COLO829 (cell line): ENCODE measurements at places on chromosomes 7 and 10.
A peak's percentile ranks its signal among the peaks of the same experiment; 100 is the strongest.

DNA sequence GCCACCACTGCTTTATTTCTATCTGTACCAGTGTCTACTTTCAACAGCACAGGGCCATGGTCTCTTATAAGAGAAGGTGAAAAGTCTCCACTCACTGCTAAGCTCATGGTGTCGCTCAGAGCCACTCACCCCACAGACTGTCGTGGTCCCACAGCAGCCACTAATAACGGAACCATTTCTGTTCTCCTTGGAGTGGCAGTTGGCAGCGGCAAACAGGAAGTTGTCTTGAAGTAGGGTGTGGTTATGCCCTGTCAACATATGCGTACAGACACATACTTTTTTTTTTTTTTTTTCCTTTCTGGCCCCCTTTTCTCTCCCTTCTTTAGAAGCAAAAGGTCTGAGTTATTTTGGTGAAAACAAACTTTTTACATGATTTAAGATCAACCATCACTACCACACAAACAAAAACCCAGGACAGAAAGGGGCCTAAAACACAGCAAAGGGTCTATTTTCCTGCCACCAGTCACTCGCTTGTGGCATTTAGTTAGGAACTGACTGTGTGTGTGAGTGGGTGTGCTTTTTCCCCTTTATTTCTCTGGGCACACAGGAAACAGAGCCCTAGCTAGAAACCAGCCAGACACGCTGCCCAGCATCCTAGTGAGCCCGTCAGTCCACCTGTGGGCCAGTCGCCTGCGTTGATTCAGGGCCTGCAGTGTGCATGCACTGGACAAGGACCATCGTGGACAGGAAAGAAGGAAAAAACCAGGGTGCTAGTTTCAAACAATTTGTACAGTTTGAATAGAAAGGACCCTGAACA lies 96.7 kb upstream of the EFCAB10 start:
- DNase-seq: no peak

GRCh38 chr10:12597176-12597575 lies 247.8 kb downstream of the CAMK1D start:
- no peak for DNase-seq

DNA sequence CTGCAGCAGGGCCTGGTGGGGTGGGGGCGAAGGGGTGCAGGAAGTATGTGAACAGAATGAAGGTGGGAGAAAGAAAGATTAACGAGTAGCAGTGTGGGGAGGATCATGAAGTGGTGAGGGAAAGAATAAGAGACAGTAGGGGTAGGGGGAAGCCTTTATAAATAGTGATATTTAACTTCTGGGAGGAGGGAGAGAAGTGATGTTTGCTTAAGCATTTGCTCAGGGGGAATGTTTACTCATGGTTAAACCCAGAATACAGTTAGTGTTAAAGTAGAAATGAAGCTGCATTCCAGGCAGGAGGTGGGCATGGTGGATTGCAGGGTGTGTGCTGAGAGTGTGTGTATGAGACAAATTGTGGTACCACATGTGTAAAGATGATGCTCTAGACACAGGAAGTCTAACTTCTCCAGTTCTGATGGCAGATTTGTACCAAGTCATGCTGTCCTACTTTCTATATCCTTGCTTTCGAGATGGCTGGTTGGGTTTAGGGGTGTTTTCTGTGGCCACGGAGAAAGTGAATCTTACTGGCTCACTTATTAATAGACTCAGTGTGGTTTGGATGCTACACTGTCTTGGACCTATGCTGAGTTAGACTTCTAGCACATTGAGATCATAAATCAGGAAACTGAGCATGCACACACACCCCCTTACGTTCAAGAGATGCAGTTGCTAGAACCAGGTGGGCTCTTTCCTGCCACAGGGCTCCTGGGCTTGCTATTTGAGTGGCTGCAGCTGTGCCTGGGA lies 10.6 kb upstream of the DNMBP start:
- DNase-seq: no peak

- peak; percentile 47 for DNase-seq
These were observed 111.6 kb downstream of the NOC3L start for GRCh38 chr10:94251098-94251497.

GRCh38 chr10:112838784-112839481 lies 111.1 kb upstream of the TCF7L2 start:
- no peak for DNase-seq

DNA sequence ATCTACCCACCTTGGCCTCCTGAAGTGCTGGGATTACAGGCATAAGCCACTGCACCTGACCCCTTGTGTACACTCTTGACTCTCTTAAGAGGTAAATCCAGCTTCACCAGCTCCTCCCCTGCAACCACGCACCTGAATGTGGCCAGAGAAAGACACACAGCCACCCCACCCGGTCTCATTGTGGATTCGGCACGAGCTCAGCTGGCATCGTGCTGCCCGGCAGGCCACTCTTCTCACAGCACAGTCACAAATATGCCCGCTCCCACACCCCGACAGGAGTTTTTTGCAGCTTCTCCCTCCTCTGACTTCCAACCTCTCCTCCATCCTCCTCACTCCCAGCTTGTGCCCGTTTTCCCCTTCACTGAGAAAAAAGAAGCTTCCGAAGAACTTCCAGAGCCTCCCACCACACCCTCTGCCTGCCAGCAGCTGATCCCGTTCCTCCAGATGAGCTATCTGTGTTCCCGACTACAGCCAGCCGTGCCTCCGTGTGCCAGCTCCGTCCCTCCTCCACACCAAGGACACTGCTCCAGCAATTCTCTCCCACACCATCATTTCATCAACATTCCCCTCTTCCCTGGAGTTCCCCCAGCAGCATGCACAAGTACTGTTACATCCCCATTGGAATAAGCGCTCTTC lies 8.0 kb upstream of the SMARCD3 start:
- DNase-seq: no peak

- DNase-seq: no peak
These were observed 39.5 kb upstream of the GJD4 start for GRCh38 chr10:35565602-35566081.

DNA sequence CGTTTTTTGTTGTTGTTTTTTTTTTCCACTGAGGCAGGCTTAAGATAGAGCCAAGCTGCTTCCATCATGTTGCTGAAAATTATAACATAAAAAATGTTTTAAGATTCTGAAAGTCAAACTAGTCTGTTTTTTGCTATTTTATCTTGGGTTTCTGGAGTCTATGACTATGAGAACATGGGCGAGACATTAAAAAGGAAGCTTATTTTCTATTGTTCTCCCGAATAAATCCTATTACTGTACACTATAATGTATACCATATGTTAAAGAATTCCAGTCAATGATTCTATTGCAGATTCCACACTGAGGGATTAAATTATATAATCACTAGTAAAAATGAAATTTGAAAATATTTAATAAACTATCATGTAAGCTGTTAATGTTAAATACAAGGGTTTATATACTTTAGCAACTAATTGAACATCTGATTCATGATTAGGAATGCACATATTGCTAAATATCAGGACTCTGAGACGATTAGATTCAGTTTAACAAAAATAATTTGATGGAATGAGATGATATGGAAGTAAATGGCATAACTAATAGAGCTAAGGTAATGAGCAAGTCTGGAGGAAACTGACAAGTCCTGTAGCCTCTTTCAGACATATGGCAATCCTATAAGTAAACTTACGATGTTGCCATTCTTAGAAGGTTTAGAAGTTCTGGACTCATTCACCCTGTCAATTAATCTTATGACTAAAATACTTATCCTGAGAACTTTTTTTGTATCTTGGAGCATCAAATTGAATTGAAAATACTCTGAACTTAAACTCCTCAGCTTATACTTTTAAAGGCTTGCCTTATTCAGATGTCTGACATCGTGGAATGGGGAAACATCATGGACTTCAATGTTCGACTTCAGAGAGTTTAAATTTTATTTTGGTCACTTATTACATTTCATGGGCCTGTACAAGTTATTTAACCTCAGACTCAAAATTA lies 294.8 kb upstream of the DGKB start:
- DNase-seq: no peak

- DNase-seq: no peak
These were observed 972.2 kb upstream of the MBL2 start for GRCh38 chr10:53744746-53745145.

- no peak for DNase-seq
These were observed 148.8 kb downstream of the PPP1R9A start for GRCh38 chr7:95056107-95056739.

GRCh38 chr10:13067431-13067830 lies 32.5 kb upstream of the OPTN start:
- no peak for DNase-seq
